MM.1S (cell line): ENCODE measurements at places on chromosomes 13 and 19.

DNA sequence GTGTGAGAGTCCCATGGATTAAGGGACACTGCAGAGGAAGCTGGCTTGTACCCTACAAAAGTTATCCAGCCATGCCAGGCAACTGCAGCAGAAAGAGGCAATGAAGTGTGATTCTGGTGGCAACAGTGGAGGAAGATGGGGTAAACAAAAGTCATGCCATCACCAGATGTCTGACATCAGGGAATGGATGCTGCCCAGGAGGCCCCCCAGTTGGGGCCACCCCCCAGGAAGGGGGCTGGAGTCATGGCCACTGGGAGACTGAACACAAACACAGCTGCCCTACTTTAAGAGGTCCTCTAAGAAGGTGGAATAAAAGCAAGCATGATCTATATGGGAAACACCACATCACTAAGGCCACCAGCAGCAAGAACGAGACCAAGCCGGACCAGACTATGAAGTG, 235.3 kb downstream of the KLF12 start:
- no peak for DNase-seq

DNA sequence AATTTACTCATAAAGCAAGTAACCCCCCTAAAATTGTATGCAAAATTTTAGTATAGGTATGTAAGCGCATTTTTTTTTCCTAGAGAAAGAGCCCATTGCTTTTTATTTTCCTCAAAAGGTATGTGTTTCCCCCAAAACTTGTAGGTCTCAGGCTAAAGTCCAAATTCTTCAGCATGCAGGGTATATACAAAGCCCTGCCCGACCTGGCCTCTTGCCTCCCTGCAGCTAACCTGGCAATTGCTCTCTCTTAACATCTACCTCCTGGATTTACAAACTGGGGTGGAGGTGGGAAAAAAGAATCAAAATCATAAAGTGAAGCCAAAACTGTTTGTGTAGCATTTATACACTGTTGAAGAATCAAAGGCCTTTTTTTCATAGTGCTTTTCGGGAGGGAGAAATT, 107.8 kb downstream of the KCNRG start:
- no peak for DNase-seq

DNA sequence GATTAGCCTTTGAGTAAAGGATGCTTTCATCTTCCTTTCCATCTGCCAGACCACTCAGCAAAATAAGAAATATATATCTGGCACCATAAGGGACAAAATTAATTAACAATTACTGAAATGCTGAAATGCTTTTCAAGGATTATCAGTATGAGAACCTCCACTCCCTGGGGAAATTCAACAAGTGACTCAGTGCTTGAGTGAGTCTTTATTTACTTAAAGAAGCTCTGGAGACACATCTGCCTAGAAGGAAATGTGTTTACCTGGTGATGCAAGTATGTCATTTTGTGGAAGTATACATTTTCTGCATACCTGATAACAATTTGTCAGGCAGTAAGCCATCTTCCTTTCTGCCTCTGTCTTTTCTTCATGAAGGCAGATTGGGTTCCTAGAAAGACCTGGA, 23.4 kb downstream of the ZNF560 start:
- no peak for DNase-seq

GRCh38 chr13:114258589-114258988, 22.8 kb upstream of the UPF3A start:
- no peak for DNase-seq

DNA sequence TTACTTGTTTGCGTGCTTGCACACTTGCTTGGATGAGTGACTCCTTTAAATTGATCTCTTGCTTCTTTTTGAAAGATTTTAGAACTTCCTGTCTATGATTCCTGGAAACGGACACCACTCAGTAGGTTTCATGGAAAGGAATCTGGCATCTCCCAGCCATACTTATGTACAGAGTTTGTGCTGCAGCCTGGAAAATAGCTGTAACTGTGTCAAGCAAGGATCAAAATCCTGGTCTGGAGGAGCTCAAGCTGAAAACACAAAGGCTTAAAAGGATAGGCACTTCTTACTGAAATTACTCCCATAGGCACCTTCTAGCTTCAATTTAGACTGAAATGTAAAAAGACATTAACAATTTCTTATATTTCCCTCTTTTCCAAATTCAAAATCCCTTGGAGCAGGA, 1.4 kb upstream of the FREM2 start:
- DNase-seq = no peak

DNA sequence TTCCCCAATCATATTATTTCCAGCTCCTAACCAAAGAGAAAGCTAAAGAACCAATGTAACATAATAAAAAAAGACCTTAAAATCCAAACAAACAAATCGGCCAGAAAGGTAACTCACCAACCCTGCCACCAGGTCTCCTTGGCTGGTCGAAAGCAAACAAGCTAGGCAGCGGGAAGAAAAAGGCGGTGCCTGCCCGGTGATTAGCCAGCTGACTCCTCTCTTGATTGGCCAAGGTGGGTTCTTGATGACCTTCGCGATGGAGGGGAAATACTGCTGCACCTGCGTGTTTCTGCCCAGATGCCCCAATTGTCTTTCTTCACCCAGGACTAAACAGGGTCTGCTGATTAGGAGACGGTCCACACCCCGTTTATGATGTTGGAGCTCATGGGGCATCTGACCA, at the start of gene NLRP11:
Gene NLRP11, minus strand, starts transcription at position 154 of the 400 bp plus-strand sequence. CDS start 13,825 bp downstream, outside the sequence.
- no peak for DNase-seq

- DNase-seq = no peak
These were observed 3.8 kb downstream of the S1PR2 start for GRCh38 chr19:10227026-10227971.

- DNase-seq = no peak
These were observed 24.0 kb upstream of the LAIR1 start for GRCh38 chr19:54388802-54389139.

DNA sequence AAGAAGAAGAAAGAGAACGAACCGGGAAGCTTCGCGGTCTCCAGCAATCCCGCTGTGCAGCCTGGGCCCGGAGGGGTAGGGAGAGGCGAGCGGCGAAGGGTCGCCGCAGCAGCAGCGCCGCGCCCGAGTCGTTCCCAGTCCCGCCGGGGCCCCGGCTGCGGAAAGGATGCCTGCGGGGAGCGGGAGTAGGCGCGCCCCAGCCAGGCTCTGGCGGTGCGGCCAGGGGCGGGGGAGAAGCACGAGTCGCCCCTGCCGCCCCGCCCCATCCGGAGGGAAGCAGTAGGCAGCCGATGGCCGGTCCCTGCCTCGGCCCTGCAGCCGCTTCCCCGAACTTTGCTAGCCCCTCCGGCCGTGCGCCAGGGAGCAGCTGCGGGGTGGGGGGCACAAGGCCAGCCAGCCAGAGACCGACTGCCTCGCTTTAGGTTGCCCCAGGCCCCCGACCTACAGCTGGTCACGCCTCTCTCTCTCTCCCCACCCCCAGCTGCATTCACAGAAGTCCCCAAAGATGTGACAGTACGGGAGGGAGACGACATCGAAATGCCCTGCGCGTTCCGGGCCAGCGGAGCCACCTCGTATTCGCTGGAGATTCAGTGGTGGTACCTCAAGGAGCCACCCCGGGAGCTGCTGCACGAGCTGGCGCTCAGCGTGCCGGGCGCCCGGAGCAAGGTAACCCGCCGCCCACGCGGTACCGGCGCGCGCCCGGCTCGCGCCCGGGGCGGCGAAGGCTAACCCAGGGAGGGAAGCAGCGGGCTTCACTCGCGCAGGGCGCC, 1.1 kb downstream of the VSTM2B start:
- DNase-seq = no peak

DNA sequence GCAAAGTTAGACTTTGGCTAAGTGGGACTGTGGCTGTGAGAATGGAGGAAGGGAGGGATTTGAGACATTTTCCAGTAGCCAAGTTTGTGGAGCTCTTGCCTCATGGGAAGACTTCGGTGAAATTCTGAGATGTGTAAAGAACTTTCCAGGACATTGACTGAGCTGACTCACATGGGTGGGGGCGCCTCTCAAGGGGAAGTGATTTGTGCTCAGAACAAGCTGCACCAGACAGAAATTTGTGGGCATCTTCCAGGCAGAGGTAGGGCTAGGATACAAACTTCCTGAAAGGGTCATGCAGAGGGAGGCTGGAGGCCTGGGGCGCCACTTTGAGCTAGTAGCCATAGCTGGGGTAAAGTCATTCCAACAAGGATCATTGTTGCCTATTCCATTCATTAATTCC, 9.8 kb upstream of the SIGLEC10 start:
- no peak for DNase-seq

GRCh38 chr19:45162608-45163143, 1.9 kb upstream of the NKPD1 start:
- DNase-seq = no peak

DNA sequence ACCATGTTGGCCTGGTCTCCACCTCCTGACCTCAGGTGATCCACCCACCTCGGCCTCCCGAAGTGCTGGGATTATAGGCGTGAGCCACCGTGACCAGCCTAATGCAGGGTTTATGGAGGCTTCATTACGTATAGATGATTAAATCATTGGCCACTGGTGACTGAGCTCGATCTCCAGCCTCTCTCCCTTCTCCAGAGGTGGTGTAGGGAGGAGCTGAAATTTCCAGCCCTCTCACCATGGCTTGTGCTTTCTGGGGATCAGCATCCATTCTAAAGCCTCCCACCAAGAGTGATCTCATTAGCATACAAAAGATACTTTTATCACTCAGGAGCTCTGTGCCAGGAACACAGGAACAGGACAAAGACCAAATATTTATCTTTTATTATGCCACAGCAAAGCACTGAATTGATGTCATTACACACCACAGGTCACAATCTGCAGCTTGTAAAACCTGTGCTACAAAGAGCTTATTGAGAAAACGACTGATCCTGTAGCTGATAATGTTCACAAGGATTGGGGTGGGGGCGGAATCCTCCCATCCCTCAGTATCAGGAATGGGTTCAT, 32.4 kb downstream of the RHPN2 start:
- no peak for DNase-seq

DNA sequence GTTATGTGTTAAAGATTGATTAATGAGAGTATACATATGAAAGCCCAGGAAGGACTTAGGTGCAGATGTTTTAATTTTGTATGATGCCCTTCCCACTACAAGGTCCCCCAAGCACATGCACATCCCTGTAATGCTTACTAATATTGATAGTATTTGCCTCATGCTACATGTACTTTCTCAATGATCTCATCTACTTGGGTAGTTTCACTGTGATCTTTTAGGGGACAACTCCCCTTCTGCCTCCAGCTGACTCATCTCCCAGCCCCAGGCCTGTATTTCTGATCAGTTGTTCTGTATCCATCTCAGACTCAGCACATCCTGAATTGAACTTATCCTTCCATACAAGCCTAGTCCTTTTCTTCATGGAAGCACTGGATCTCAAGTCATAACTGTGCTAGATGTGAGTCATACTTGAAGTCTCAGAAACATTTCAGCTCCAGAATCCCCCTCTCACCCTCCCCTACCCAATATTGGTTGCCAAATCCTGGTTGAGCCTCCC, 49.4 kb upstream of the INTS6 start:
- no peak for DNase-seq
